ENCODE measurements at places on chromosomes 4 and X. TPM values are rescaled to one million over a fixed set of nuclear protein-coding genes. Genes with fewer than 3 reads are reported as not detected.

ALAS2 gene
- not detected for polyA plus RNA-seq

ACE2 gene
- 32.4 TPM for polyA plus RNA-seq

MAGEC1 gene
- polyA plus RNA-seq = not detected

MAGEA11 gene
- not detected for polyA plus RNA-seq

F11 gene
- polyA plus RNA-seq = 15.7 TPM

CT45A2 gene
- not detected for polyA plus RNA-seq

MYL5 gene
- 29.6 TPM for polyA plus RNA-seq

FRMD7 gene
- 2.5 TPM for polyA plus RNA-seq

CTAG1A gene
- not detected for polyA plus RNA-seq

HTRA3 gene
- polyA plus RNA-seq = 6.5 TPM

CXorf65 gene
- not detected for polyA plus RNA-seq

ARSJ gene
- 3.6 TPM for polyA plus RNA-seq

SGMS2 gene
- 5.3 TPM for polyA plus RNA-seq

NLGN3 gene
- 0.97 TPM for polyA plus RNA-seq

LRIT3 gene
- 0.62 TPM for polyA plus RNA-seq

KIAA0232 gene
- polyA plus RNA-seq = 14.0 TPM

SYTL4 gene
- polyA plus RNA-seq = 10.4 TPM

UGT2A1 gene
- polyA plus RNA-seq = 2.4 TPM

RGN gene
- polyA plus RNA-seq = 89.1 TPM

PHKA2 gene
- polyA plus RNA-seq = 14.7 TPM

TNIP2 gene
- polyA plus RNA-seq = 43.1 TPM

TRIM75 gene
- not detected for polyA plus RNA-seq

TEX13B gene
- not detected for polyA plus RNA-seq
